ENCODE measurements at places on chromosomes 12 and 14. TPM values are rescaled to one million over a fixed set of nuclear protein-coding genes. Genes with fewer than 3 reads are reported as not detected.

DNA sequence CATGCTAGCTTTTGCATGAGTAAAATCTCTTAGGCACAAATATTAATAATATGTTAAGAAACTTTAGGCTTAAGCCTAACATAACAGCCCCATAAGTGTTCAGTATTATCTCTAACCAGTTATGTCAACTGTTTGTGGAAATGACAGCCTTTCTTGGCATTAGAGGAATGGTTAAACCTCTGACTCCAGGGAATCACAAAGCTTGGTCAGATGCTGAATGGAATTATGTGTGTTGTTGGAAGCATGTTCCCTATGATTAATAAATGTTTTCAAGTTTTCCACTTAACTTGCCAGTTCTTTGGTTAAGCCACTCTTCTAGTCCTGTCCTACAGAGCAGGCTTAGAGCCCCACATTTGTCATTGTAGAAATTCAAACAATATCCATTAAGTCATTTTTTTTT is 17.0 kb downstream of the PSEN1 start:
- DNase-seq: peak; percentile 37

Gene SLC10A1
- total RNA-seq: not detected

Gene MAX
- 77.2 TPM for total RNA-seq

GRCh38 chr12:12228402-12228801 is 38.4 kb downstream of the LRP6 start:
- DNase-seq: no peak

Gene TSPAN31
- 25.0 TPM for total RNA-seq

Gene ACRBP
- not detected for total RNA-seq

GRCh38 chr12:48936379-48936979 is 11.2 kb upstream of the FKBP11 start:
- DNase-seq: peak; percentile 58

- no peak for DNase-seq
Measured at GRCh38 chr12:84843593-84844144, 68.9 kb downstream of the SLC6A15 start.

DNA sequence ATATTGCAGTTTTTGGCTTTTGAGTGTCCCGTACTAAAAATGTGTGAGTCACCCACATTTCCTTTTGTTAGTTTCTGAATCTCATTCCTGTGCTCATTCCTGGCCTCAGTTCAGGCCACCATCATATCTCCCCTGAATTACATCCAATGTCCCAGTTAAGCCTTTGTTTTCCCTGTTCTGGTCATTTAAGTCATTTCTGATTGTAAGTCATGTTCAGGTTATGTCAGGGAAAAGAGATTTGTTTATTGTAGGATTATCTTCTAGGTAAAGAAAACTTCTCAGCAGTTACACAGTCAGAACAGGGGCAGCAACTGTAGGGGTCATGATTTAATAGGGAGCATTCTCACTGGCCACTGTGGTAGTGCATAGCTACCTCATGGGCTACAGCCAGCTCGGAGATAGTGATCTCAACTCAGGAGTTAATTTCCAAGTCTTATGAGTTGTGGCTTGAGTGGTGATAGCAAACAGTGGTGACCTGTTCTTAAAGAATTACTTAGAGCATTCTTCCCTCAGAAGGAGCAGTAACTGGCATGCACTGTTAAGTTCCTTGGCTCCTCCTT is 6.7 kb downstream of the DDX47 start:
- DNase-seq: peak; percentile 99

DNA sequence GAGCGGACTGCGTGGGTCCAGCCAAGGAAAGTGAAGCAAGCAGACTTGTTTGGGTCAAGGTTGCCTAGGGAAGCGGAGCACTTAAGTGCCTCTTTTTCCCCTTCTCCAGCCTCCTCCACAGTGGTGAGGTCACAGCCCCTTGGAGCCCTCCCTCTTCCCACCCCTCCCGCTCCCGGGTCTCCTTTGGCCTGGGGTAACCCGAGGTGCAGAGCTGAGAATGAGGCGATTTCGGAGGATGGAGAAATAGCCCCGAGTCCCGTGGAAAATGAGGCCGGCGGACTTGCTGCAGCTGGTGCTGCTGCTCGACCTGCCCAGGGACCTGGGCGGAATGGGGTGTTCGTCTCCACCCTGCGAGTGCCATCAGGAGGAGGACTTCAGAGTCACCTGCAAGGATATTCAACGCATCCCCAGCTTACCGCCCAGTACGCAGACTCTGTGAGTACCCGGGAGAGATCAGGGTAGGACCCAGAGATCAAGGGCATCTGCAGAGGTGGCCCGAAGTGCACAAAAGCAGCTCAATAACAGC is at the start of gene TSHR:
TSS of gene TSHR (plus strand) at position 206 of the 526 bp plus-strand sequence. CDS start at position 266, 60 bp downstream.
- no peak for DNase-seq

DNA sequence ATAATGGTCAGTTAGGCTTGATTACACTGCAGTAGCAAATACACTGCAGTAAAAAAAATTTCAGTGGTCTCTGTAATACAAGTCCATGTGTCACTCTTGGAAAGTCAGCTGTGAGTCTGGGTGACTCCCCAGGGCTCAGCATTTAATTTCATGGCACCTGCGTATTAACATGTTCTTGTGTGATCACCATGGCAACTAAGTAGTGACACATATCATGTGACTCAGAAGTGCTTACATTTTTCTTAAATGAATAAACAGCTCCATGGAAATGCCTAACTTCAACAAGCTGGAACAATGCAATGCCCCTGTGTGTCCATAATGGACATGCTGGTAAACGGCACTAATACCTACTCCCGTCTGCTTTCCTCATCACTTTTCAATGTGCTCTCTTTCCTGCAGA is 88.5 kb upstream of the ANO4 start:
- DNase-seq: peak; percentile 74

GRCh38 chr14:70366911-70367310 is 7.4 kb upstream of the COX16 start:
- DNase-seq: no peak

DNA sequence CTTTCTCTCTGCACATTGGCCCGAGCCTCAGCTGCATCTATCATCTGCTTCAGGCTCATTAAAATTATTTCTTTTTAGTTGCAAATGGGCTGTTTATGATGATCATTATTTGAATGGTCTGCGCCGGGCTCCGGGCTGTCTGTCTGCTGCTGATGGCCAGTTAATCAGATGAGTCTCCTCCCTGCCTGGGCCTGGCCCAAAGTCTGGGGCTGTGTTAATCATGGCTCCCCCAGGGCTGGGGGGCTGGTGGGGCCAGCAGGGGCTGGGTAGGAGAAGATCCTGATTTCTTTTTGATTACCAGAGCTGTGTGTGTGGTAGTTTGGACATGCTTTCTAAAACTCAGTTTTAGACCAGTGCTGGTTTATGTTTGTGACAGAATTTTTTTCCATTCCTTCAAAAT is 159.1 kb downstream of the PHETA1 start:
- DNase-seq: no peak

- no peak for DNase-seq
Measured at GRCh38 chr14:65345266-65345665, 67.3 kb upstream of the FUT8 start.

Gene SIX1
- 5.4 TPM for total RNA-seq

Gene TCTN2
- 9.0 TPM for total RNA-seq

Gene DPPA3
- total RNA-seq: not detected

Gene POTEG
- not detected for total RNA-seq

GRCh38 chr12:122297494-122297893 is 31.2 kb upstream of the VPS33A start:
- DNase-seq: no peak

DNA sequence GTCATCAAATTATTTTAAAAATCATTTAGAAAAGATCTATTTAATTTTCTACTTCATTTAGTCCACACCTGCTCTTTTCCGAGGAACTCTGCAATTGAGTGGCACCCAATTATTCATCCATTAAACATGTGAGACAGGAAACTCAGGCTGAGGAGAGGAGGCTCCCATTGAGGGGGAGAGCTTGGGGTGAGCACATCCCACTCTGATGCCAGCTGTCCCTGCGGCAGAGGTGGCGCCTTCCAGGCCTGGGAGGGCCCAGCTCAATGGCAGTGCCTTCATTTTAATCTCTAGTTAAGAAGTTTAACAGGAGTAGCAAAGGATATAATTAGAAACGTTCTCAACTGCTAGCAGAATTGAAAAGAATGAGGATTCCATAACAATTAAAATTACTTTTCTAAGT is 92.0 kb downstream of the ITPR2 start:
- no peak for DNase-seq

DNA sequence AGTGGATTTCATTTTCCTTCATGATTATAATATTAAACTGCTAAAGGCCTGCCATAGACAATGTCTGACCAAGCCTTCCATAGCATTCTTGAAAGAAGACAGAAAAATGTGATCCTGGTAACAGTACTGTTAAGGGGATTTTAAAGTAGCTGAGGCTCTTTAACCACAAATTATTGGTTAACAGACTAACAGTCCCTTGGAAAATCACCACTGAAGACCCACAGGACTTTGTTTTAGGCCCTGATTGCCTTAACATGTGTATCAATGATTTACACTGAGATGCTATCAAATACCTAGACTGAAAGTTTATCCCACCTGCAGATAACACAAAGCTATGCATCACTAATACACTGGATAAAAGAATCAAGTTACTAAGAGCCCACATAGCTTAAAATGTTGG is 6.0 kb downstream of the KRT79 start:
- DNase-seq: no peak

Gene DACT1
- 4.7 TPM for total RNA-seq

DNA sequence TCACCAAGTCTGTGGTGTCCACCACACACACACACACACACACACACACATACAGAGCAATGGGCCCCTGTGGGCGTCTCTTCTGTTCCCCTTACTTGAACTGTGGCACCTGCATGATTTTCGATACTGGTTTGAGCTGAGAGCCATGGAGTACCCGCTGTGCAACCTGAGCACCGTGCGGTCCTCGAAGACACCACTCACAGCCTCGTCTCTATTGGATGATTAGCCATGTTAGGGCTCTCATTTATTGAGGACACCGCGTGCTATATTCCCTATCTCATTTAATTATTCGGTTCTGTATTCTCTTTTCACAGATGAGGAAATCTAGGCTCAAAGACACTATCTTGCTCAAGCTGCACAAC is 623 bp upstream of the C14orf132 start:
- DNase-seq: no peak

Gene DPY19L2
- total RNA-seq: 2.3 TPM

- DNase-seq: no peak
Measured at GRCh38 chr14:103765526-103765925, 49.9 kb downstream of the ZFYVE21 start.

Data from HFFc6 (cell line).